ENCODE measurements at places on chromosomes 5 and 9. TPM values are rescaled to one million over a fixed set of nuclear protein-coding genes. Genes with fewer than 3 reads are reported as not detected.

Gene FCN2
- total RNA-seq, result not detected

Gene WASHC1
- 3.0 TPM for total RNA-seq

Gene FAM200C
- total RNA-seq, result 7.4 TPM

Gene SPATA6L
- total RNA-seq, result 0.12 TPM

Gene LVRN
- 0.20 TPM for total RNA-seq

Gene FGF18
- not detected for total RNA-seq

Gene PPP2R2B
- not detected for total RNA-seq

Gene FPGS
- 38.4 TPM for total RNA-seq

Gene FAM153A
- not detected for total RNA-seq

Data from RPMI7951 (cell line).